Esophagus muscularis mucosa (tissue), 4 donors: ENCODE measurements at places on chromosomes 6 and 20. TPM values are rescaled to one million over a fixed set of nuclear protein-coding genes. Genes with fewer than 3 reads are reported as not detected.

- H3K27ac ChIP-seq: no peak overlapping the region
- H3K27me3 ChIP-seq: no peaks in the 10 kb centered on the region
- no peaks in the 10 kb centered on the region for H3K36me3 ChIP-seq
- H3K4me1 ChIP-seq: peaks cover 9% of the 10 kb centered on the region
- DNase-seq: no peak
- H3K4me3 ChIP-seq: no peak overlapping the region
Measured at GRCh38 chr6:125544819-125545218, 204.6 kb upstream of the HEY2 start.

- H3K4me1 ChIP-seq: no peaks in the 10 kb centered on the region
- no peak for DNase-seq
- H3K36me3 ChIP-seq: no peaks in the 10 kb centered on the region
- H3K27ac ChIP-seq: no peak overlapping the region
Measured at GRCh38 chr6:21457647-21458046, 135.9 kb upstream of the SOX4 start.

DNA sequence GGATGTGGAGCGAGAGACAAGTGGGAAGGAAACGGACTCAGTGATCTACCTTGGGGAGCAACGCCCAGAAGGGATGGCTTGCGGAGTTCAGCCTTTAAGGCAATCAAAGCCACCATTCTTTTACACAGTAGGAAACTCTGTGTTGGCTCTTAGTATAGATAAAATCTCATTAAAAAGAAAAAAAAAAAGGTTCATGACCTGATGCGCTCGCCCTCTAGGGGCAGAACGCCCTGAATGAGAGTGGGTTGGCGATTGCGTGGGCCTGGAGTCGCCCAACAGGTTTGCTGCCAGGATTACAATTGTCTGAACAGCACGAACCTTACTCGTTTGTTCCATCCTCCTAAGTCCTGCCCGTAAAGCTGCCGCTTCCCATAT is 1.2 kb downstream of the TPD52L1 start:
- H3K27ac ChIP-seq: peak overlapping the region; percentile 72
- H3K4me1 ChIP-seq: peaks cover 3% of the 10 kb centered on the region
- no peaks in the 10 kb centered on the region for H3K27me3 ChIP-seq
- H3K4me3 ChIP-seq: peak overlapping the region; percentile 65

- peaks cover 3% of the 10 kb centered on the region for H3K4me1 ChIP-seq
- no peak for DNase-seq
- no peak overlapping the region for H3K27ac ChIP-seq
- peaks cover 11% of the 10 kb centered on the region for H3K27me3 ChIP-seq
Measured at GRCh38 chr20:56342783-56343182, 16.0 kb upstream of the FAM210B start.

DNA sequence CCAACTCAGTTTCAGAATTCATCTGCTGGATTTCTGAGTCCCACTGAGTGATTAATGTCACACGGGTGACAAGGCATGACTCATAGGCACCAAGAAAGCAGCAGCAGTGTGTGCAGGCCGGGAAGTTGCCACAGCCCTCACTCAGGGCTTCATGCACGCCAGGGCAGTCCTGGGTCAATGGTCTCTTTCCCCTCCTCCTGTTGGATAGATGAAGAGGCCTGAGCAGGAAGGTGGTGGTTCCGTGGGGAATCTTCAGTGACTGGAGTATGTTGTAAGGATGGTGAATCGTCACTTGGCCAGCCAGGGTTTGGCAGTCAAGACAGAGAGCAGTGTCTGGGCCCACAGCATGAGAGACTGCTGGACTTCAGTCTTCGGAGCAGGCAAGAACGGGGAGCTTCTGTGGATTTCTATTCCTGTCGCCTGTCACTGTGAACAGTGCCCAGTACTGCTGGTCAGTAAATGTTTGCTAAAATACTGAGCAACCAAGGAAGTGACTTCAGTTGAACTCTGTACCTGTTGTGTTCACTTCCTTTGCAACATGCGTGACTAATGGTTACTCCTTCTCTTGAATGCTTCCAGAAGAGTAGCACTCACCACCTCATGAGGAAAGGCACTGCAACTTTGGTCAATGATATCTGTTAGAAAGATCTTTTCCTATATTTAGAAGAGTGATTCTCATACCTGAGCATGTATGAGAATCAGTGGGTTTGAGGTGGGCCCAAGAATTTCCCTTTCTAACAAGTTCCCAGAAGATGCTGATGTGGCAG is 62.0 kb upstream of the CD93 start:
- no peak for DNase-seq
- no peaks in the 10 kb centered on the region for H3K36me3 ChIP-seq
- H3K4me3 ChIP-seq: no peak overlapping the region
- H3K27me3 ChIP-seq: no peaks in the 10 kb centered on the region
- peak overlapping the region; percentile 63 for H3K27ac ChIP-seq

Gene SNX21
- 78.5 TPM for total RNA-seq

- peaks cover 9% of the 10 kb centered on the region for H3K4me1 ChIP-seq
- no peaks in the 10 kb centered on the region for H3K27me3 ChIP-seq
- no peak overlapping the region for H3K4me3 ChIP-seq
- H3K27ac ChIP-seq: no peak overlapping the region
- H3K36me3 ChIP-seq: no peaks in the 10 kb centered on the region
Measured at GRCh38 chr6:24951811-24952299, 16.1 kb upstream of the RIPOR2 start.

Gene UBD
- total RNA-seq: 0.50 TPM

Gene PDYN
- not detected for total RNA-seq

DNA sequence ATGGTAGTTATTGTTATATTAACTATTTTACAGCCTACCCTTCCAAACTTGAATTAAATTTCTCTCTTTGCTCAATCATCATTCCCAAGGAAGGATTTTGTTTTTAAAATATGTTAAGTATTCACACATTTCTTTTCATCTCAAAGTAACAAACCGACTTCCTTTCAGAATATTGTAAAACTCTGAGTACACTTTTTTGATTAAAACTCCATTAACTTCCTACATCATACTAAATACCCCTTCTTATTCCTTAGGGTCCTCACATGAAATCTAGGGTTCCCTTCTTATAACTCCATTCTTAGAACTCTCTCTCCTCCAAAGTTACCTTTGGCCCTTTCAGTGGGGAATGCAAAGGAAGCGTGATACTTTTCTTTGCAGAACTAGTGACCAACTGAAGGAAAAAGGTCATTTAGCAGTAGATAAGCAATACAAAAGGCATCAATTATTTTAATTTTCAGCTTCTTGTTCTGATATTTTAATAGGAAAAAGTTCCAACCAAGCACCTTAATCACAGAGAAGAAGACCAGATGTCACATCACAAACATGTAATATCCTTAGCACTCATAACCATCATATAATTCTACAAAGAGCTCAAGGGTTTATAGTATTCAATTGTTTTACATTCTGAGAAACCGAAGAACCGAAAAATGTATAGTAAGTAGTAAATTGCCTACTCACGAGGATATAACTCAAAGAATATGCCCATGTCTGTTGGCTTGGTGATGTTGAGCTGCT is 494 bp downstream of the RHAG start:
- no peak overlapping the region for H3K4me3 ChIP-seq
- H3K36me3 ChIP-seq: no peaks in the 10 kb centered on the region
- no peaks in the 10 kb centered on the region for H3K27me3 ChIP-seq
- no peaks in the 10 kb centered on the region for H3K4me1 ChIP-seq

- no peak overlapping the region for H3K4me3 ChIP-seq
- H3K27ac ChIP-seq: no peak overlapping the region
- no peaks in the 10 kb centered on the region for H3K4me1 ChIP-seq
- H3K27me3 ChIP-seq: no peaks in the 10 kb centered on the region
Measured at GRCh38 chr20:17012546-17013226, 214.2 kb upstream of the PCSK2 start.

Gene ENPP1
- 17.7 TPM for total RNA-seq

Gene WFDC12
- not detected for total RNA-seq

Gene ADA
- total RNA-seq: 9.6 TPM

DNA sequence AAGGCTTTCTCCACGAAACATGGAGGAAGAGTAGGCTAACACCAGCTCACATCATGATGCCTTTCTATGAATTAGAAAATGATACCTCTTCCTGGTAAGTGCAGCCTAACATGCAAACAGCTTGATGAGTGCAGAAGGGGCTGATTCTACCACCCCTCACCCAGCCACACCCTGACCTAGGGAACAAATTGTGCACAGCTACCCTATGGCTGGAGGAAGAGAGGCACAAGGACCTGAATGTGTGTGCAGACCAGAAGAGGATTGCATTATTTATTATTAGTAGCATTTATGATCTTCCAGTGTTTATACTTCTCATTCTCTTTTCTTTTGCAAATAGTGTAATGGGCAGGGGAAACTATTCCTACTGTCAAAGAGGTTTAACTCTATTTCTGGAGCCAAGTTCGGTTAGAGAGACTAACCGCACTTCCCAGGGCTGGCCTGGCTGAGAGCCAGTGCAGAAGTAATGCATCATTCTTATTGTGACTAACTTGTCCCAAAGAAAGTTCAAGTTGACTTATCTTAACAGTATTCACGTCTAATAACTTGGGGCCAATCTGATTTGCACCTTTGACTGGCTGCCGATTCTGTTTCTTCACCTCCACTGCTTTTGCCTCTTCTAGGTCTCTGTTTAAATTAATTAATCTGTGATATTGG is 237.5 kb downstream of the CD83 start:
- H3K27me3 ChIP-seq: no peaks in the 10 kb centered on the region
- no peak overlapping the region for H3K4me3 ChIP-seq
- peaks cover 12% of the 10 kb centered on the region for H3K4me1 ChIP-seq
- H3K36me3 ChIP-seq: no peaks in the 10 kb centered on the region
- no peak for DNase-seq
